Memory B cell (primary cell): ENCODE measurements at places on chromosomes 3 and 15.

- DNase-seq = no peak
Measured at GRCh38 chr3:53624061-53624857, 129.8 kb downstream of the CACNA1D start.

DNA sequence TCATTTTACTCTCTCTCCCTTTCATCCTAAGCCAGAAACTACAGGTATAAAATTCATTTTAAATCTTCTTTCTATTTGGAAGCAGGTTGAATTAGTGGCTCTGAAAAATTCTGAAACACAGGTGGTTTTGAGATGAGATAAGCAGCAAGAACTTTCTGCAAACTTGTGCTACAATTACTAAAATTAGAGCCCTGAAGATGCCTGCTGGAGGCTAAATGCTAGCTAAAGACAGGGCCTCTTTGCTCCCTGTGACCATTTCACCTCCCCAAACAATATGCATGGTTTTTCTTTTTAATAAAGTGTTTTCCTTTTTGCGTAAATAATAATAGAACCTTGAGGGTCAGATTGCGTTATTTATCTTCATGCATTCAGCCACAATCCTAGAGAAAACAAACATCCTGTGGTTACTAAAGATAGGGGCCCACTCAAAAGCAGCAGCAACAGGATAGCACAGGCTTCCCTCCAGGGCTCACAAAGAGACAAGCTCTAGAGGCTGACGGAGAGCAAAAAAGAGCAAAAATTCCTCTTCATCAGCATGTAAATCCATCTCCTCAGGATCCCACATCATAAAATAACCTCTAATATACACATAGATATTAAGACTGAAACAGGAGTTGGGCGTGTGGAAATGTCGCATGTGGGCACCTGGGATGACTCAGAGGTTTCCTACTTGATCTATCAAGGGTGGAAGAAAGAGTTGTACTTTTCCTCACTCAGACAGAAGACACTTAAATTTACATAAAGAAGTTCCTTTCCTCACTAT lies 26.5 kb upstream of the CP start:
- no peak for DNase-seq

GRCh38 chr3:112482675-112483074 lies 16.6 kb downstream of the BTLA start:
- DNase-seq = no peak

GRCh38 chr3:19891740-19892139 lies 42.3 kb downstream of the EFHB start:
- no peak for DNase-seq

- DNase-seq = no peak
Measured at GRCh38 chr15:50871832-50872231, 36.7 kb upstream of the AP4E1 start.

DNA sequence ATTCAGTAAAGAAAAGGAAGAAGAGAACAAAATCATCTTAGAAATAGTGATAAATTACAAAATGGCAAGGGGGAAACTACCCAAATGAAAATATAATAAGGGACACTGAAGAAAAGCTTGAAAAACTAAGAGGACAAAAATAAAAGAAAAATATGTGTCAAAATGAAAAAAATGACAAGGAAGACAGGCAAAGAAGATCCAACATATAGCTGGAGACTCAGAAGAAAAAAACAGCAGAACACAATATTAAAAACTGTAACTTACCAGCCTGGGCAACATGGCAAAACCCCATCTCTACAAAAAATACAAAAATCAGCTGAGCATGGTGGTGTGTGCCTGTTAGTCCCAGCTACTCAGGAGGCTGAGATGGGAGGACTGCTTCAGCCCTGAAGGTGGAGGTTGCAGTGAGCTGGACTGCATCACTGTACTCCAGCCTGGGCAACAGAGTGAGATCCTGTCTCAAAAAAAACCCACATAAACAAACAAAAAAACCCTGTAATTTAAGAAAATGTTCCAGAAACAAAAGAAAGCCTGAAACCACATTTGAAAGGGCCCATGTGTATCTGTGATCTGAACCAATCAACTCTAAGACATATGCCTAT lies 93.2 kb downstream of the ANO10 start:
- no peak for DNase-seq

DNA sequence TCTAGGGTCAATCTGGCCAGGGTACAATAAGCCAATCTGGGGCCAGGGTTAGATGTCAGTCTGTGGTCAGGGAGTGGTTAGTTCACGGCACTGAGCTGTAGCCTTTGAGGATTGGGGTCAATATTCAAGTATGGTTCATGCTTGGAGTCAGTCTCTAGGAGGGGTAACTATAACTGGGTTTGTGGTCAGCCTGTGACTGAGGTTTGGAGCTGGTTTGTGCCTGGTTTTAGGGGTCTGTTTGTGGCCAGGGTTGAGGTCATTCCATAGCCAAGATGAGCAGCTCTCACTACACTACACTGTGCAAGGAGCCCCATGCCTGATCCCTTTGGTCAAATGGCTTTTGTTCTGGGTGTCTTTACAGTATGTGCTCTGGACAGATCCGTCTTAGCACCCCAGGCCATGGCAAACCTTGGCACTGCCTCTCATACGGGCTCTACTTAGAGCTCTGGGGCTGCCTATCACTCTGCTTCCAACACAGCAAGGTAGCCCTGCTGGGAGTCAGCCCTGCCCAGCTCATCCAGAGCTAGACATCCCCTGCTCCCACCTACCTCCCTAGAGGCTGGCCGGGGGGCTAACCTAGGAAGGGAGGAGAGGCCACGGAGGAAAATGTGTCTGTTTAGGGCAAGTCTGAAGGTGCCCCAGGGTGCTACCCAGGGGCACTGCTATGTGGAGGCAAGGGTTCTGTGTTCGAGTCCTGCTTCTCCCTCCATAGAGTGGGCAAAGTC lies 63.3 kb upstream of the CORO2B start:
- no peak for DNase-seq

DNA sequence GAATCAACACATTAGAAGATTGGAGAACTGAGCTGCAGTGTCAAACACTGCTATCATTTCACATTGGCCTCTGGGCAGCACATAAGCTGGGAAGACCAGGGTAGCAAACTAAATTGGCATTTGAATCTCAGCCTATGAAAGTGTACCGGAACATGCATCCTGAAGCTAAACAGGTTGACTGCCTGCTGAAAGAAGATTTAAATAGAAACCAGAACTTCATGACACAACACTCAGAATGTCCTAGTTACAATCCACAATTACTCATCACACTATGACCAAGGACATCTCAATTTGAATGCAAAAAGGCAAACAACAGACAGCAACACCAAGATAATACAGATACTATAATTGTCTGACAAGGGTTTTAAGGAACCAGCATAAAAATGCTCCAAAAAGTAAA lies 26.2 kb downstream of the TM2D3 start:
- no peak for DNase-seq

GRCh38 chr3:183370391-183370790 lies 58.0 kb downstream of the MCF2L2 start:
- no peak for DNase-seq
